NCI-H524 (cell line): ENCODE measurements at places on chromosomes 12 and 14.

- no peak for DNase-seq
Measured at GRCh38 chr12:127861406-127861805, 405.6 kb upstream of the TMEM132C start.

DNA sequence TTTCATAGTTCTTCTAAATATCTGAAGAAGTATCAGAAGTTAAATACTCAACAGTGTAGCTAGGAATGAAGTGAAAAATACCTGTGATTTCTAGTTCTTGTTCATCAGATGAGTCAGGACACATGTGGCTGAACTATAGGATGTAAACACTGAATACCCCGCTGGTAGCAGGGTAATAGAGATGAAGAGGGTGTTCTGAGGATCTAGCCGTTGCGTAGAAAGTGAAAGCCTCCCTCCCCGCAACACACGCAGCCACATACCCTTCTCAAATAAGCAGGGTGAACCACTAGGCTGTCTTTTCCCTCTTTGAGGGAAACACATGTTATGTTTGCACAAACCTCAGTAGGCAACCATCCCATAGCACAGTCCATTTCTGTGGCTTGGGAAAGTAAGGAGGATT, 16.4 kb upstream of the RNASE12 start:
- no peak for DNase-seq

DNA sequence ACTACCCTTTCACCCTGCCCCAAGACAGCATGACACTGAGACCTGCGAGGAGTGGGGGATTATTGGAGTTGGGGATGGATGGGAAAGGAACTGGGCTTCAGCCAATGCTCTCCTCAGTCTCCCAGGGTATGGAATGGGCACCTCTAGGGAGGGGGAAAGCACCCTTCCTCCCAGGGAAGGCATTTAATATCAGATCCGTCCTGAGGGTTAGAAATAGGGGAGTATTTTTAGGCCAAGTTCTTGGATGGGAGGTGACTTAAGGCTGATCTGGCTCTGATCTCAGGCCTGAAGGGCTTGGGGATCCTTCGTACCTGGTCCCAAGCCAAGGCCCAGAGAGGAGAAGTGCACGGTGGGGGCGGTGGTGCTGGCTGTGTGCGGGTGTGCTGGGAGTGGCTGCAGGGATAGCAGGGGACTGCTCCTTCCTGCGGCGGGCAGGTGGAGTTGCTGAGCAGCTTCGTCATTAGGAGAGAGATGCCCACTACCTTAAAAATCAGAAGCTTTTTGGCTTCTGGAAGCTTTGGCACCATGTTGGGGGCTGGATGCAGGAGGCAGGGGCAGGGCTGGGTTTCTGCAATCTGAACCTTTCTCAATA, 7.0 kb upstream of the CEBPE start:
- DNase-seq, result no peak

DNA sequence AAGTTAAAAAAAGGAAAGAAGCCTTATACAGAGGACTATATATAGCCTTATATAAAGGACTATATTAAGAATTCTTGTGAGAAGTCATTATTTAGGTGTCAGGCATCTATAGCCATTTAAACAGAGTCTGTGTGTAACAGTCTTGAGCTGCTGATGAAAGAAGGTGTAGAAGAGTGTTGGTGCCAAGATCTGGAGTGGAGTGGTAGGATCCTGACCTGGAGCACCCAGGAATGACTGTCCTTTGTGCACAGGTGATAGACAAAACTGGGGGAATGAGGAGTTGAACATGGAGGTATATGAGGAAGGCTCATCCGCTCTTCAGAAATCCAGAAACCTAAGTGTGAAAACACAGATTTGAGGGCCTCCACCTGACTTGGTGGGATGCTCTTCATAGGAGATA, 747.3 kb downstream of the NRXN3 start:
- no peak for DNase-seq

DNA sequence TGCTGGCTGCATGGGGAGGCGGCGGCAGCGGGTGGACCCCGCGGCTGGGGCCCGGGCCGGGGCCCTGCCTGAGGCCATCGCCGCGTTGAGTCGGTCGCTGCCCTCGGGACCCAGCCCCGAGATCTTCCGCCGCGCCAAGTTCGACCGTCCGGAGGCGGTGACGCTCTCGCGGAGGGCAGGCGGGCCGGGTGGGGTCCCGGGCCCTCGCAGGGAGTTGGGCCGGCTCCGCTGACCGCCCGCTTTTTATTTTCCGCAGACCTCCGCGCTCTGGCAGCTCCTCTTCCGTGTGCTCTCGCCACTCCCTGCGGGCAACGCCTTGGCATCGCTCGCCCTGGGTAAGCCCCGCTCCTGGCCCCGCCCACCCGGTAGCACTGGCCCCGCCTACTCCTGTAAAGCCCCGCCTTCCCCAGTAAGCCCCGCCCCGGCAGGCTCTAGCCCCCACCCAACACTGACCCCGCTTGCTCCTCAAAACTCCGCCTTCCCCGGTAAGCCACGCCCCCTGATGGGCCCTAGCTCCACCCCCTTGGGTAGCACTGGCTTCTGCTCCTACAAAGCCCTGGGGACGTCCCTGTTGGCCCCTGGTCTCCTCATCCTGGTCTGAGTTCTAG, 424 bp downstream of the TEDC1 start:
- DNase-seq, result peak; percentile 65
